ENCODE measurements at places on chromosomes 3 and 15.

GRCh38 chr15:57649138-57649537 lies 57.4 kb upstream of the POLR2M start:
- DNase-seq = no peak

GRCh38 chr3:172305552-172305951 lies 142.7 kb downstream of the GHSR start:
- peak; percentile 59 for DNase-seq

- DNase-seq = peak; percentile 29
Measured at GRCh38 chr3:14174483-14174882, 3.9 kb downstream of the XPC start.

- no peak for DNase-seq
Measured at GRCh38 chr3:150050510-150050909, 79.8 kb upstream of the PFN2 start.

DNA sequence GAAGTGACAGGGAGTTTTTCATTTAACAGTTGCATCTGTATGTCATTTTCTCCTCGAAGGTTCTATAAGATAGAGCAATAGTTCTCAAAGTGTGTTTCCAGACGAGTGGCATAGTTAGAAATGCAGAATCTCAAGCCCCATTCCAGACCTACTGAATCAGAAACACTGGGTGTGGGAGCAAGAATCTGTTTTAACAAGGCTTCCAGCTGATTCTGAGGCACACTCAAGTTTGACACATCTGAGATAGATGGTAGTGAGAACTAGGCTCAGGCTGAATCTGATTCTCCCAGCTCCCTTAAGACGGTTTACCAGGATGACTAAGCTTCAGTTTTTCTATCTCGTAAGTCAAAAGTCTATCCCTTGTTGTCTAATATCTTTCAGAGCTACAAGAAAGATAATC lies 159.8 kb upstream of the NUDT16 start:
- peak; percentile 89 for DNase-seq

DNA sequence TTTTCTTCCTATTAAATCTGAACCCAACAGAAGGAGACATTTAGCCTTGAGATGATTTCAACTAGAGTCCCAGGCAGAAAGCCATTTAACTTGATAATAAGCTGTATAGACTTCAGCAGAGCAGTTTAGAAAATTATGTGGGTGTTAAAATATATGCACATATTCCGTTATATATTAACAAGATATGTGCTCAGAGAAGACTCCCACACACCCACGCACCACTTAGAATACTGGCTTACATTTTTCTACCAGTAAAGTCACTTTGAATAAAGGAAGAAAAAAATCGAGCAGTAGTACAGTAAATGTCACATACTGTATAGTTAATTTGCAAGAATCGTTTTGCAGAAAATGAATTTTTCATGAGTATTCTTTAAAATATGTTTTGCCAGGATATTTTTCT lies 599.3 kb downstream of the FGF12 start:
- no peak for DNase-seq

DNA sequence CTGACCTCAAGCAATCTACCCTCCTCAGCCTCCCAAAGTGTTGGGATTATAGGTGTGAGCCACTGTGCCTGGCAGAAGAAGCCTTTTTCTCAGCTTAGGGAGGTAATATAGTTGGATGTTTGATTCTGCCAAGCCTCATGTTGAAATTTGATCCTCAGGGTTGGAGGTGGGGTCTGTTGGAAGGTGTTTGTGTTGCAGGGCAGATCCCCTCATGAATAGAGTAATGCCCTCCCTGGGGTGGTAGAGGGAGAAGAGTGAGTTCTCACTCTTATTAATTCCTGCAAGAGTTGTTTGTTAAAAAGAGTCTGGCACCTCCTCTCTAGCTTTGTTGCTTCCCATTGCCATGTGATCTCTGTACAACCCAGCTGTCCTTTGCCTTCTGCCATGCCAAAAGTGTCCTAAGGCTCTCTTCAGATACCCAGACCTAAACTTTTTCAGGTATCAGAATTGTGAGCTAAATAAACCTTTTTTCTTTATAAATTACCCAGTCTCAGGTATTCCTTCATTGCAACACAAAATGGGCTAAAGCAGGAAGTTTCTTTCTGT lies 16.4 kb downstream of the NECTIN3 start:
- no peak for DNase-seq

DNA sequence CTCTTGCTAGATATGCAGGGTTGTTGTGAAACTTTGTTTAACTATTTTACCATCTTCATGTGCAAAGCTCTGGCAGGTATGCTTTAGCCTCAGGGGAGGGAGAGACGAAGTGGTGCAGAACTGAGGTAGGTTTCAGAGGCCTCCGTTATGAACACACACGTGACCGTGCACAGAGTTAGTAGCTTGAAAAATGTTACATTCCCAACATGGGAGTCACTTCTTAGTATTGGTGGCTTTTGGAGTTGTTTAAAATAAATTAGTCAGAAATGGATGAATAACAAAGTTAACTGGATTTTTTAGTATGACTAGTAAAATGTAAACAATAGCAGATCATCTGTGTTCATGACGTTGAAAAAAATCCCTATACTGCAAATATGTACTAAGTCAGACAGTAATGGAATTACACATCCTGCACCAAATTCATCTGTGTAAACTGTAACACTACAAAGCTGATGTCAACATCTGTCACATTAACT lies 279.6 kb downstream of the KLF13 start:
- DNase-seq = peak; percentile 89

- DNase-seq = no peak
Measured at GRCh38 chr15:85980946-85981345, 98.7 kb upstream of the AGBL1 start.

- DNase-seq = peak; percentile 68
Measured at GRCh38 chr15:33021806-33022389, 172.6 kb downstream of the FMN1 start.

GRCh38 chr15:55279746-55280351 lies 9.8 kb downstream of the RAB27A start:
- peak; percentile 69 for DNase-seq

DNA sequence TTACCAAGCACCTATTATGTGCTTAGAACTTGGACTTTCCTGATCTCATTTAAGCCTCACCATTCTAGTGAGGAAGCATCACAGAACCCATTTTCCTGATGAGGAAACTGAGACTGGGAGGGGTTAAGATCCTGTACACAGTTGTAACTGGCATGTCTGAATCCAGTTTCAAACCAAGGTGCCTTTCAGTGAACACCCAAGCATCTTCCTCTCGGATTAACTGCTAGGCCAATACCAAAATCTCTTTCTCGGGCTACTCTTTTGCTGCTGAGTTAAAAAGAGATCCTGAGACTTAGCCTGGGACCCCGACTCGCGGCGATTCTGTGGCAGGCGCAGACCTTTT lies 578 bp upstream of the CEMIP start:
- DNase-seq = peak; percentile 8

GRCh38 chr3:19543212-19543841 lies 390.7 kb downstream of the EFHB start:
- DNase-seq = no peak

DNA sequence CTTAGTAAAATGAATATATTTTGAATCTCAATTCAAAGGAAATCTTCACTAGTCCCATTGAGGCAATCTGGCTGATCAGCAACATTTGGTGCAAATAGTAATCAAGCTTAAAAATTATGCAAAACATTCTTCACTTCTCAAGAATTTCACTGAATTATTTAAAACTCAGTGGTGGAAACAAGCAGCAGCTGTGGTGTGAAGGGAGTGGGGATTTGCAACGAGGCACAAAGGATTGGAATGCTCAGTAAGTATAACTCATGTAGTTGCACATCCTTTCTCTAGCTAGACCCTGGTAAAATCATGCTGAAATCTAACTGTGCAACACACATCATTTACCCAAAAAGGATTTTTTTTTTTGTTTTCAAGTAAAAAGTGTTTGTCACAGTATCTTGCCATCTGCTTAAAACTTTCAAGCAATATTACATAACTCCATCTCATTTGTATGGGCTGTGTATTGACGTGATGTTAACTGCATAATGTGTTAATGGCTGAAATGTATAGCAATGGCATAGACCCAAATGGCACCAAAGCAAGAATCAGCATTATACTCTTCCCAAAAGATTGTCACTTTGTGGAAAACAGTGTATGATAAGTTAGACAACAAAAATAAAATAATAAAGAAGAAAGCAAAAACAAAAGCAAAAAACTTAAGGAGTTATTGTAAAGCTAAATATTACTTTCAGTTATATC lies 816.6 kb downstream of the EPHA3 start:
- DNase-seq = no peak

- DNase-seq = no peak
Measured at GRCh38 chr3:30539206-30539605, 67.2 kb upstream of the TGFBR2 start.

DNA sequence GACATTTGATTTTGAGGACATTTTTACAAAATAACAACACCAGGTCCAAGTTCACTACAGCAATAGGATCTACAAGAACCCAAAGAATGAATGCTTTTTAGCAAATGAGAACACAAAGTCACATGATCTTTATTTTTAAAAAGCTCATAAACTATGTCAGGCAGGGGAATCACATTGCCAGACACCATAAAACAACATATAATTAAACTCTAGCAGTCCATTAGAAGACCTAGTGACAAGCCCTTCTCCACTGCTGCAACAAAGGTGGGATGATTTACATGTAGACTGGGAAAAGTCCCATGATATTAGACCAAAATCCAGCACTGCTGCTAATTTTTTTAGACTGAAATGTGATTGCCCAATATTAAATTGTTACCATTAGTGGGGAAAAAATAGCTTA lies 92.6 kb downstream of the FHIT start:
- no peak for DNase-seq

DNA sequence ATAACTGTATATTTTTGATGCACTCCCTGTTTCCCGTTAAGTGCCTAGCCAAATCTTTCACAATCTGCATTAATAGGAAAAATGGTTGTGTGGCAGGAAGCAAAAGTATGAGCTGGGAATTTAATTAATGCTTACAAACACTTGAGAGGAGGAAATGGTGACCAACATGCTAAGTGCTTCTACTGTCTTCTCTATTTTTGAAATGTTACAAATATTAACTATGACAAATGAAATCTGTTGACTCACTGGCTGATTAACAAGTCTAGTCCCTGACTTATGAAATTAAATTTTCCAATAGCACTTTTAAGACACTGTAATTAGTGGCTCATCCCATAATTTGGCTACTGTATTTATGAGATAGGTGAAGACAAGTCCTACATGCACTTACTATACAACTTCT lies 446.9 kb upstream of the DPPA4 start:
- DNase-seq = no peak

DNA sequence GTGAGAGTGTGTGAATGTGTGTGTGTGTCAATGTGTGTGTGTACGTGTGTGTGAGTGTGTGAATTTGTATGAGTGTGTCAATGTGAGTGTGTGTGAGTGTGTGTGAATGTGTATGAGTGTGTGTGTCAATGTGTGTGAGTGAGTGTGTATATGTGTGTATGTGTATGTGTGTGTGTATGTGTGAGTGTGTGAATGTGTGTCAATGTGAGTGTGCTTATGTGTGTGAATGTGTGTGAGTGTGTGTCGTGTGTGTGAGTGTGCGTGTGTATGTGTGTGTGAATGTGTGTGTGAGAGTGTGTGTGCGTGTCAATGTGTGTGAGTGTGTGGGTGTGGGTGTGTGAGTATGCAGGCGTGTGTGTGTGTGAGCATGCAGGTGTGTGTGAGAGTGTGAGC lies 93.5 kb upstream of the ALDH1A3 start:
- DNase-seq = no peak

- DNase-seq = no peak
Measured at GRCh38 chr3:127808197-127808596, 14.1 kb downstream of the MGLL start.

All from fibroblast of skin of back (primary cell).